ENCODE measurements at places on chromosomes 13 and 19.

DNA sequence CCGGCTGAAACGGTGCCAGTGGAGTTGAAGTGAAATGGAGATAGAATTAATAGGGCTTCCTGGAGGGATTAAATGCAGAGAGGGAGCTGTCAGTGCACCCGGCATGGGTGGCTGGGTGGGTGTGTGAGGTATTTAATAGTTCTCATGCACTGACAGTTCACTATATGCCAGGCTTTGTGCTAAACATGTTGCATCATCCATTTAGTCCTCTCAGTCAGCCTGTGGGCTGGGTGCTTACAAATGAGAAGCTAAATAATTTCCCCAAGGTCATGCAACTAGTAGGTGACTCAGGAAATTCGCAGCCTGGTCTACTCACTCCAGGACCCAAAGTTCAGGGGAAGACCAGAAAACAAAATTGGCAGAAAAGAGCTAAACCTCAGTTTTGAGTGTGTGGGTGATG lies 63.5 kb upstream of the SPATA13 start:
- DNase-seq, result no peak

- DNase-seq, result no peak
These were observed 2.4 kb downstream of the TICAM1 start for GRCh38 chr19:4829001-4829712.

DNA sequence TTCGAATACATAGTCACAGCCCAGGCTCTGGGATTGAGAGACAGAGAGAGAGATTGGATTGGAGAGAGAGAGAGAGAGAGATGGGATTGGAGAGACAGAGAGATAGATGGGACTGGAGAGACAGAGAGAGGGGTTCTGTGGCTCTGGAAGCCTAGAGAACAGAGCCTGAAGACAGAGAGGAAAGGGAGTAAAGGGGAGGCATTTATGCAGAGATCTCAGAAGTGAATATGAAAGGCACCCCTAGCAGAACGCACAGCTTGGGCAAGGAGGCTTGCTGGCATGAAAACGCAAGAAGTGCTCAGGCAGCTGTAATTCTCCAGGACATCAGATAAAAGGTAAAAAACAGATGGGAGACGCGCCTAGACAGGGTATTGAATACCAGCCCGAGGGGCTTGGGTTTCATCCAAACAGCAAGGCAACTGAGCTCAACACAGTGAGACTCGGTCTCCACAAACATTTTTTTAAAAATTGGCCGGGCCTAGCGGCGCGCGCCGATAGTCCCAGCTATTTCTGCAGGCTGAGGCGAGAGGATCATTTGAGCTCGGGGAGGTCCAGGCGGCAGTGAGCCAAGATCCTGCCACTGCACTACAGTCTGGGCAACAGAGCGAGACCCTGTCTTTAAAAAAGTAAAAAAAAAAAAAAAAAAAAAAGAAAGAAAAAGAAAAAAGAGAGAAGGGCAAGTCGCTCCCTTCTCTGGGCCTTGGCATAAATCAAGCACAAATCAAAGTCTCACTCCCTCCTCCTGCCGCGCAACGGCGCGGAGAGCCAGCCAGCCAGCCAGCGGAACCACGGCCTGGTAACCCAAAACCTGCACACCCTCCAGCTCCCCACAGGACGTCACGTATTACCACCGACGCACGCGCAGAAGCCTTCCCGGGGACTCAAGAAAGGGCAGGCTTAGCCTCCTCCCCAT lies 774 bp upstream of the PPP2R1A start:
- DNase-seq, result no peak

GRCh38 chr19:38606131-38606530 lies 11.6 kb downstream of the MAP4K1 start:
- no peak for DNase-seq

DNA sequence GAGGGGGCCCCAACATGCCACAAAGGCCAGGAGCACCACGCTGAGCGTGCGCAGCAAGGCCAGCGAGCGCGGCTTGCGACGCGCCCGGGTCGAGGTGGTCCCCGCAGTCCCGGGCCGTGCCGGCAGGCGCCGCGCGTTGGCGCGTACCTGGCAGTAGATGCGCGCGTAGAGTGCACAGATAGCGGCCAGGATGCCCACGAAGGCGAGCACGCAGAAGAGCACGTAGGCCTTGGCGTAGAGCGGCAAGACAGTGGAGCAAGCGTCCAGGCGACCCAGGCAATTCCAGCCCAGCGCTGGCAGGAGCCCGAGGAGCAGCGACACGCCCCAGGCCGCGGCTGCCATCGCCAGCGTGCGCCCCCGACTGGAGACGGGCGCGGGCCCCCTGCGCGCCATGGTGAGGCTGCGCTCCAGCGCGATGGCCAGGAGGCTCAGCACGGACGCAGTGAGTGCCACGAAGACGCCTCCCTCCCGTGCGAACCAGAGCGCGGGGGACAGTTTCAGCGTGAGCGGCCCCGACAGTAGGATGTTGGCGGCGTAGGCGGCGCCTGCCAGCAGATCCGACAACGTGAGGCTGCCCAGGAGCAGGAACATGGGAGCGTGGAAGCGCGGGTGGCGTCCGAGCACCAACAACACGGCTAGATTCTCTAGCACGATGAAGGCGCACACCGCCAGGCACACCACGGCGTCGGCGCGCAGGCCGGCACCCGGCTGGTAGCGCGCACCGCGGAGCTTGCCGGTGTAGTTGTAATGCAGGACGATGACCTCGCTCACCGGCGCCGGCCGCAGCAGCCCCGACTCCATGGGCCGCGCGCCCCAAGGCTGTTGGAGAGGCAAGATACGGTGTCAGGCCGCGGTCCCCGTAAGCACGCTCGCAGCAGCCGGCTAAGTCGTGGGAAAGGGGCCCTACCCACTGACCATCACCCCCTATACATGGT lies 2.8 kb downstream of the S1PR5 start:
- no peak for DNase-seq

GRCh38 chr13:96214824-96215445 lies 125.0 kb downstream of the HS6ST3 start:
- no peak for DNase-seq

- no peak for DNase-seq
These were observed 6.7 kb downstream of the BCL3 start for GRCh38 chr19:44755219-44755618.

- DNase-seq, result no peak
These were observed 105.6 kb downstream of the MRPL57 start for GRCh38 chr13:21282065-21282464.

DNA sequence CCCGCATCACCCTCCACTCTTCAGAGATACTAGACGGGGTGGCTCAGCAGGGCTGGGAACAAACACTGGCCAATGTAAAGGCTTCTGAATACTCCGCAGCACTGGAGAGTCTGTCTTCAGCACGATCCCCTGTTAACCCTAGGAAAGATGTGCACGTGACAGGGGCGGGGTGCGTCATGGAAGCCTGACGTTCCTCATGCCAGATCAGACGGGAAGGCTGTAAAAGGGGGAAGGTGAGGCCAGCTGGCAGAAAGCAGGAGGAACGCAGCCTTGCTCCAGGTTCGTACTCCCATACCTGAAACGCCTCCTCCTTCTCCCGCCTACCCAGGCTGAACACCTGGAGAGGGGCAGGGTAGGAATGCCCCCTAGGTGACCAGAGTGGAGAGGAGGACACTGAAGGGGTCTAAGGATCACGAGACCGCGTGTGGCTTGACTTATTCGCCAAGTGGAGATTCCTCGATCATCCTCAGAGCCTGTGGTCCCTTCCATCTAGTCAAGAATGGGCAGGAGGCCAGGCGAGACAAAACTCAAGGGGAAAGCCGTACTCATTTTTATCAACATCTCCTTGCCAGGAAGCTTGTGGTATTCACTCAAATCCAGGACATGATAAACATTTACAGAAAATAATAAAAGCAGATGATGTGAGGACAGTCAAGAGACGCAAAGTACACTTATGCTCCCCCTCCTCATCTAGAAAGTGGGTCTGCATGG lies 18.2 kb upstream of the FFAR2 start:
- DNase-seq, result no peak

DNA sequence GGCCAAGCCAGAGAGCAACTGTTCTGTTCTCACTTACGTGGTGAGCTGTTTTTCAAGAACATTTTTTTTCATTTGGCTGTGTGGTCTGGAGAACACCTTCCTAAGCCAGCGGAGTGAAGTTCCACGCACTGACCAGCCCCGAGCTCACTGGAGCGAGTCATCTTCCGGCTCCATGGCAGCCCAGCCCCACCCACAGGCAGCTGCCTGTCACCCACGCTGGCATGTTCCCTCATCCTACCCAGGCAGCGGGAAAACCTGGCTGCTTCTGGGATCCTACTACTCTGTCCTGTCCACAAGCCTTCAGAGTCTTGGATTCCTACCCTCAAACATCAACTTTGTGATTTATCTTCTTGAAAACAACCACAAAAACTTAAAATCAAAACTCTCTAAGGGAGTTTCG lies 76.2 kb downstream of the GGACT start:
- no peak for DNase-seq

GRCh38 chr19:2796659-2797266 lies 11.5 kb downstream of the THOP1 start:
- no peak for DNase-seq

- no peak for DNase-seq
These were observed 45.5 kb downstream of the HSPH1 start for GRCh38 chr13:31116224-31116623.

DNA sequence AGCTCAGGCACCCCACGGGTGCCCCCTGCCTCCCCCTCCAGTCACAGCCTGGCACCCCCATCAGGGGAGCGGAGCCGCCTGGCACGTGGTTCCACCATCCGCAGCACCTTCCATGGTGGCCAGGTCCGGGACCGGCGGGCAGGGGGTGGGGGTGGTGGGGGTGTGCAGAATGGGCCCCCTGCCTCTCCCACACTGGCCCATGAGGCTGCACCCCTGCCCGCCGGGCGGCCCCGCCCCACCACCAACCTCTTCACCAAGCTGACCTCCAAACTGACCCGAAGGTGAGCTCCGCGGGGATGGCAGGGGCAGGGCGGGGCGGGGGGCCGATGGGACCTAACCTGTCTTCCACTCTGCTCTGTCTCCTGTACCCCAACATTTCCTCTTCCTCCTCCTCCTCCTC lies 25.0 kb downstream of the CKM start:
- no peak for DNase-seq

DNA sequence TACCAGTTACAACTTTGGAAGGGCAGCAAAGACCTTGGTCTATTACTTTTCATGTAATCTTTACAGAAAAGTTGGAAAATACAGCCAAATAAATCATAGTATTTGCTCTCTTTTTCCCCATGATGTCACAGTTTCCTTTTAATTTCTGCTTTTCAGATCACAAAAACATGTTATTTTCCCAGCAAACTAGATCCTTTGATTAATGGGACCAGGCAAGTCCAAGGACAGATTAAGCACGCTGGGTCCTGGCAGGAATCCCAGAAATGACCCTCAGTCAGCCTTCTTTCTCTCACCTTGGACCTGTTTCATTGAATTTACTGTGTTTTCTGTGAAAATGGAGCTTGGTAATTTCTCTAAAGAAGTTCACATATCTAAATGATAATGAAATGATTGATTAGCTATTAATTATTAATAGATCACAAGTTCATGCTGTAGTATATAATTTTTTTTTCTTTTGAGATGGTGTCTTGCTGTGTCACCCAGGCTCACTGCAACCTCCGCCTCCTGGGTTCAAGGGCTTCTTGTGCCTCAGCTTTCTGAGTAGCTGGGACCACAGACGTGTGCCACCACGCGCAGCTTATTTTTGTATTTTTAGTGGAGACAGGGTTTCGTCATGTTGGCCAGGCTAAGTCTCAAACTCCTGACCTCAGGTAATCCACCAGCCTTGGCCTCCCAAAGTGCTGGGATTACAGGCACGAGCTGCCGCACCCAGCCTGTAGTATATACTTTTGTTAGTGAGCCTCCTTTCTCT lies 16.0 kb downstream of the SPATA13 start:
- no peak for DNase-seq

GRCh38 chr19:7382694-7383093 lies 34.0 kb downstream of the ARHGEF18 start:
- no peak for DNase-seq

GRCh38 chr13:94595001-94595949 lies 677 bp downstream of the TGDS start:
- DNase-seq, result no peak

DNA sequence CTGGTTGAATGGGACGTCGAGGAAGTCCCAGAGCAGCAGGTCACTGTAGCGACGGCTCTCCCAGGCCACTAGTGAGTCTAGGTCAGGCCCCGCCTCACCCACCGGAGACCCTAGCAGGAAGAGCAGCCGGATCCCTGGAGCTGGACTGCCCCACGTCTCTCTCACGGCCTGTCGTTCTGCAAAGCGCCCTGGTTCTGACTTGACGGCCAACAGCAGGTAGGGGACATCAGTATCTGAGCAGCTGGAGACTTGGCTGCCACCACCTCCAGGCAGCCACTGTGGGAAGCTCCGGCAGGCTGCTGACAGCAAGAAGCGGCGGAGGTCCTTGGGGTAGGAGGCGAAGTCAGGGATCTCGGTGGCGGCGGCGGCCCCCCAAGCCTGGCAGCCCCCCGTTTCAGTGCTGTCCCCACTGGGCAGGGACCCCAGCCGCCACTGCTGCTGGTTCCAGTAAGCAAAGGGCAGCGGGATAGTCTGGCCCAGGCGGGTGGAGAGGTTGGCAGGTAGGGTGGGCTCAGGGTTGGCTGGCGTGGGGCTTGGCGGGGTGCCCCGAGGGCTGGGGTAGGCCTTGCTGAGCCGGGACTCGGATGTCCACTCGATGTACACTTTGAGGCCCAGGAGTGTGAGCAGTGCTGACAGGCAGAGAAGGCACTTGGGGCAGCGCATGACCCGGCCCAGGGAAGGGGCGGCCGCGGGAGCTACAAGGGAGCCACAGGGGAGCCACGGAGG lies 895 bp downstream of the B3GNT8 start:
- DNase-seq, result no peak

GRCh38 chr13:78247362-78247761 lies 328.7 kb upstream of the EDNRB start:
- DNase-seq, result no peak

- no peak for DNase-seq
These were observed 978.3 kb downstream of the UQCRFS1 start for GRCh38 chr19:28234637-28235036.

DNA sequence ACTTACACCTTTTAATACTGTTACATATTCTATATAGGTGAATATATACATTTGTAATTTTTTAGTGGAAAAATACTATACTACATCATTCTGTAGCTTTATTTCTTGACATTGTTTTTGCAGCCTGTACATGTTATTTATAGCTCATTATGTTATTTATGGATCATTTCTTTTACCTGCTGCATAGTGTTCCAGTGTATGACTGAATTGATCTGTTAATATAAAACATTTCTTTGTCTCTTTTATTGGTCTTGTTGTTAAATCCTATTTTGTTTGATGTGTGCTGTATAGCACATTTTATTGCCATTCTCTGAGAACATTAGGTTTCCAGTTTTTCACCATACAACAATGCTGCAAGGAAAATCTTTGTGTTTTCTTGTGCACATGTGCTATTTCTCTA lies 2.4 kb downstream of the SETDB2 start:
- DNase-seq, result no peak

DNA sequence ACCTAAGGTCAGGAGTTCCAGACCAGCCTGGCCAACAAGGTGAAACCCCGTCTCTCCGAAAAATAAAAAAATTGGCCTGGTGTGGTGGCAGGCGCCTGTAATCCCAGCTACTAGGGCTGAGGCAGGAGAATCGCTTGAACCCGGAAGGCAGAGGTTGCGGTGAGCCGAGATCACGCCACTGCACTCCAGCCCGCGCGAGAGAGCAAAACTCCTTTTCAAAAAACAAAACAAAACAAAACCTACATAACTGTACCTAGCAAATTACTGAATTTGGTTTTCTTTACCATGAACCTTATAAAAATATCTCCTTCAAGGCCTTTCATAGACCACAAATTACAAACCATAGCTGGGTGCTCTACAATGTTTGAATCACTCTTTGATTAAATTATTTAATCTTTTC lies 760 bp downstream of the ZNF91 start:
- no peak for DNase-seq
